ENCODE measurements at places on chromosomes 7 and 10.

DNA sequence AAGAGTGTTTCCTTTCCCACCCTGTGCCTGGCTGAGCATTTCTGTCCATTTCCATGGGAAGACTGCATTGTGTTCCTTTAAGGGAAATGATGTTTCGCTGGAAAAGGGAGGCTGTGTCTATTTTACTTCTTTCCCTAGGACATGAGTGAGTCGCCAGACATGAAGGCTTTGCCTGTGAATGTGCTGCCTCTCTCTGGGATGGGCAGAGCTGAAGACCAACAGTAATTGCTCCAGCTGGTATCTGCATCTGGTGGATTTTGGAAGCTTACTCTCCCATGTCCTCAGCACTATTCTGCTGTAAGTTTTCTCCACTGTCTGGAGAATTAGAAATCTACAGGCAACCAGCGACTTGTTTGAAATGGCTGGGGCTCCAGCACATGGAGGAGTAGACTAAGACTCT lies 264.6 kb upstream of the BMPER start:
- H3K27ac ChIP-seq, result no peak overlapping the region
- no peaks in the 10 kb centered on the region for H3K4me1 ChIP-seq
- no peaks in the 10 kb centered on the region for H3K27me3 ChIP-seq
- no peak overlapping the region for H3K4me3 ChIP-seq
- H3K36me3 ChIP-seq, result no peaks in the 10 kb centered on the region

- H3K27ac ChIP-seq, result no peak overlapping the region
- DNase-seq, result no peak
- no peaks in the 10 kb centered on the region for H3K27me3 ChIP-seq
Measured at GRCh38 chr7:125654076-125654475, 724.5 kb upstream of the POT1 start.

DNA sequence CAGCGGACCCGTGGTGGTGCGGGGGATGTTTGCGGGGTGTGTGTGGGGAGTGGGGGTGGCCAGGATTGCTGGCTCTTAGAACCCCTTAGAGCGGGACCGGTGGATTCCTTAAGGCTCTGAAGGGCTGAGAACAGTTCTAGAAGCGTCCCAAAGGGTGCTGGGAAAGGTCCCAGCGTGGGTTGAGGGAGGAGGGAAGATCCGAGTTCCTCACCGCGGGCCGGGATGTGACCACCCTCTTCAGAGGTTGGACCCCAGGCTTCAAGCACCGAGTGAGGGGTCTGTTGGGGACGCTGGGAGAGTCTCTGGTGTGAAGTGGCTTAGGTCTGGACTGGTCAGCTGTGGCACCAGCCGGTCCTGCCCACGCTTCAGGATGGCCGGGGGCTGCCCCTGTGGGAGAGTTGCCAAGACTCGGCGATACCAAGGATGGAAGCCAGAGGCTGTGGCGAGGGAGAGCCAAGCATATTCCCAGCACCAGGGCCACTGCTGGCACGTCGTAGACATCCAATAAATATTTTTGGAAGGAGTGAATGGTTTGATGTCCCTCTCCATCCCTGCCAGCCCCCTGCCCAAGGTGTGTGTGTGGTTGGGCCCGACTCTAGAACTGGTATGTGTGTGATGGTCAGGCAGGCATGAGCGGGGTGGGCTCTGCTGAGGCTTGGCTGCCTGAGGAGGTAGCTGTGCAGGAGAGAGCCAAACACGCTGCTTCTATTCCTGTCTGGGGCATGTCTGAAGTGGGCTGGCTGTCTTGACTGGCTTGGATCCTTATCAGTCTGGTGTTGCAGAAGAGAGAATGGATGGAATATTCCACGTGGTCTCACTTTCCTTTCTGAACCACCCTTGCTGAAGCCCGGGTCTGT lies 19.2 kb downstream of the ZNF775 start:
- peak; percentile 10 for DNase-seq
- peaks cover 19% of the 10 kb centered on the region for H3K36me3 ChIP-seq
- H3K27me3 ChIP-seq, result no peaks in the 10 kb centered on the region
- H3K4me3 ChIP-seq, result no peak overlapping the region
- peaks cover 81% of the 10 kb centered on the region for H3K4me1 ChIP-seq
- H3K27ac ChIP-seq, result peak overlapping the region; percentile 99

GRCh38 chr10:130064783-130065182 lies 45.8 kb downstream of the C10orf143 start:
- H3K27ac ChIP-seq, result no peak overlapping the region
- no peak overlapping the region for H3K4me3 ChIP-seq
- no peaks in the 10 kb centered on the region for H3K27me3 ChIP-seq
- no peaks in the 10 kb centered on the region for H3K4me1 ChIP-seq

GRCh38 chr7:46832136-46832535 lies 749.8 kb downstream of the TNS3 start:
- H3K4me1 ChIP-seq, result no peaks in the 10 kb centered on the region
- H3K27me3 ChIP-seq, result no peaks in the 10 kb centered on the region
- no peak for DNase-seq
- H3K27ac ChIP-seq, result no peak overlapping the region
- H3K4me3 ChIP-seq, result no peak overlapping the region
- H3K36me3 ChIP-seq, result peaks cover 4% of the 10 kb centered on the region

- no peak overlapping the region for H3K4me3 ChIP-seq
- H3K27me3 ChIP-seq, result peaks cover 84% of the 10 kb centered on the region
- H3K4me1 ChIP-seq, result peaks cover 16% of the 10 kb centered on the region
- no peak for DNase-seq
Measured at GRCh38 chr10:93991114-93991513, 2.6 kb upstream of the PLCE1 start.

DNA sequence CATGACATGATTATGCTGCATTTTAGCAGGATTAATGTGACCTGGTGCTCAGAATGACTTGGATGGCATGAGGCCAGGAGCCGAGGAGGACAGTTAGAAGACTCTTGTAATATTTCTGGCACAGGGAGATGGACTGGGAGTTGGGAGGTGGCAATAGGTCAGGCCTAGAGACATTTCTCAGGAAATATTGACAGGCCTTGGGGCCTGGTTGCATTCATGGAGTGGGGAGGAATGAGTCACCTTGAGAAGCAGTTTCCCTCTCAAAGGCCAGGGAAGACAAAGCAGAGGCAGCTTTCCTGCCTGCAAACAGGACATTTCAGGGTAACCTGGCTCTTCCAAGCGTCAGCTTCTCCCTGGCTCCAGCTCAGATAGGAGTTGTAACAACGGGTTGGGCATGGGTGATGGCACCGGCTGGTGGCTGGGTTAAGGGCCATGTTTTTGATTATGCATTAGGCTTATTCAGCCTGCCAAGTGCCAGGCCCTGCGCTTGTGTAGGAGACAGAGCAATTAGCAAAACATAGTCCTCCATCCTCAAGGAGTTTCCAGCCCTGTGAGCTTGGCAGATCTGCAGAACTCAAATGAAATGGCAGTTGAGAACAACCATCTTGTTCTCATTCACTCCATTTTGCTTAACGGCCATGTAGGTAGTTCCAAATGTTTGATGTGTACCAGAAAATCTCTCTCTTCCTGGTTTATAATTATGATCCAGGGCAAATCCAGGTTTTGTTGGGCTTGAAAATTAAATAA lies 38.2 kb downstream of the HK1 start:
- DNase-seq, result no peak
- no peaks in the 10 kb centered on the region for H3K27me3 ChIP-seq
- H3K4me1 ChIP-seq, result peaks cover 70% of the 10 kb centered on the region
- 0 out of 2 replicates have a peak, but pooled peaks cover 2% of the 10 kb centered on the region for H3K36me3 ChIP-seq
- H3K4me3 ChIP-seq, result no peak overlapping the region
- peak overlapping the region; percentile 6 for H3K27ac ChIP-seq

All from WTC11 (cell line).